Left colon (tissue), 2 donors: ENCODE measurements at places on chromosomes 6 and 20.

- DNase-seq: no peak
Measured at GRCh38 chr6:148342100-148342349, 613 bp upstream of the SASH1 start.

DNA sequence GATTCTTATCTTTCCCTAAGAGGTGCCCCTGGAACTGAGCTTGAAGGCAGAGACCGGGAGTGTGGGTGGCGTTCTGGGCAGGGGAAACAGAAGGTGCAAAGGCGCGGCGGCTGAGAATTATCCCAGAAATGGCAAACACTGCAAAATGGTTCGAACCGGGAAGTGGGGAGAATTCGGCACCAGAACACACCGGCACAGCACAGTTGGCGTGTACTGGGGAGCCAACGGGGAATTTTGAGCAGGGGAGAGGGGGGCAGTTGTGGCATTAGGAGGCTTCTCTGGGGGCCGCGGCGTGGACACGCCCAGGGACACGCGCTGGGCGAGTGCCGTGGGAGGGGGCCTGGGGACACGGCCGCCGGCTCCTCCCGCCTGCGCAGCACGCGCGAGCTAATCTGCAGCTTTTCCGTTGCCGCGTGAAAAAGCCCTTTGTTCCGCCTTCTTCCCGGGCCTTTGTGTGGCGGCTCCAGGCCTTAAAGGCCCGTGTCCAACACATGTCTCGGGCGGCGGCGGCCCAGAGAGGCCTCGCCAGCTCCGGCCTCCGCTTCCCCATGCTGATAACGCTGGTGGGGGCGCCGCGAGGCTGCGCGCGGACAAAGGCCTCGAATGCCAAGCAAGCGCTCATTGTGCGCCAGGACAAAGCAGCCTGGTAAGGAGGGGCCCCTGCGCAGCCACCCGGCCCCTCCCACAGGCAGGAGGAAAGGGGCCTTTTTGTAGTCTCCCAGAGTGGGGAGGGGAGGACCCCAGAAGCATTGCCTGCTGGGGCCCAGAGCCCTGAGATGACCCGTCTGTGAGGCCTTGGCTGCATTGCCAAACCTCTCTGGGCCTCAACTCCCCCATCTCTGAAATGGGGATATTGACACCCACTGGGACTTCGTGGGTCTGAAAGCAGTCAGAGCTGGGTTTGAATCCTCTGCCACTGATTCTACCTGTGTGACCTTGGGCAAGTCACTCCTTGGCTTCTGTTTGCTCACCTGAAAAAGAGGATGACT is 82.8 kb downstream of the CD40 start:
- no peak for DNase-seq

DNA sequence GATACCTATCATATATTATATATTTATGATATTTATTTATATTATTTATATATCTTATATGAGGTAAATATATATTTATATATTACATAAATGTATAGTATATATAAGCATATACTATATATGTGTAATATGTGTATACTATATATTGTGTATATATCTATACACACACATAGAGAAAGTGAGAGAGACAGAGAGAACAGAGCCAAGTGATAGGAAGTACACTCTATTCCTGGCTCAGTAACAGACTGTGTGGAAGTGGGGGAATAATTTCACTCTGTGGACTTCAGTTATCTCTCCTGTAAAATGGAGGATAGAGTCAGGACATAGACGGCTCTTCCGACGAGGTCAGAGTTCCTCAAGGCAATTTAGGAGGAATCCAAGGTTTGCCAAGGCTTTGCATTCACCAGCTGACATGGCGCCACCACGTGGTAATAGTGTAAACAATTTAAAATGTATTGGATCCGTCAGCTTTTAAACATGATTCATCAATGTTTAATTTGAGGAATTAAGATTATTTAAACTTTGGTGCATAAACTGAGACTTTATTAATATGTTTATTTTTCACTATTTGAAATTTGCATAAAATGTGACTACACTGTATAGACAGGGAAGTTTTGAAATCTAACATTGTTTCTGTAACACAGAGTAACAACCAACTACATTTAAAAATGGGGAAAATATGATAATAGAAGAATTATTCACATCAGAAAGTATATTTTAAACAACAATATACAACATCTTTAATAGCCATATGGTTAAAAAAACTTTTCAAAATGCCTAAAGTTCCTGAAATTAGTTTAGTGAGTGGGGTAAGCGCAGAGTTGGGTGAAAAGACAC is 75.4 kb upstream of the TMEM244 start:
- DNase-seq: peak; percentile 56

DNA sequence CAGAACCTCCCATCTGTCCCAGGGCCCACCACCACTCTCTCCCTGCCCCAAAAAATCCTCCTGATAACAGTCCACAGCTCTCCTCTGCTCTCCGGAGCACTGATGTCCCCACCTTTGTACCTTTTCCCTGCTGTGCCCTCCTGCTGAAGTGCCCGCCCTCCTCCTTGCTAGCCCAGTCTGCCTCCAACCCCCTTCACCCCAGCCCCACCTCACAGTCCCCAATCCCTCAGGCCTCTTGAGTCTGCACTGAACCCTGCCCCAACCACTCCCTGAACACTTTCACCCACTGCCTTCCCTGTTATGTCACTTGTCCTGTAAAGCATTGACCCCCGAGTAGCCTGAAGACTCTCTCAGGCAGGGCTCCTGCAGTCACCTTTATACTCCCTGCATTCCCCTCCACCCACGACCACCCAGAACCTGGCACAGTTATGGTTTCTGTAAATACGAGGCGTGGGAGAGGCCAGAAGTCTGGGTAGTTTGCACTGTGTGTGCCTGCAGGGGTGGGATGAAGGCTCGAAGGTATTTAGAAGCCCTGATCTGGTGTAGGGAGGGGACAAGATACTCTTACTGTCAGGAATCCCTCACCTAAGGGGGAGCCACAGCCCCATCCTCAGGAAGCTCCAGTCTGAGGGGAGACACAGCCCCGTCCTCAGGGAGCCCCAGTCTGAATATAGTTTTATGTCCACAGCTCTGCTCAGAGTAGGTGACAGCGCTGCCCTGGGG is 5.4 kb downstream of the GLP1R start:
- peak; percentile 13 for DNase-seq

- no peak for DNase-seq
Measured at GRCh38 chr6:126377594-126378153, 37.8 kb downstream of the CENPW start.

DNA sequence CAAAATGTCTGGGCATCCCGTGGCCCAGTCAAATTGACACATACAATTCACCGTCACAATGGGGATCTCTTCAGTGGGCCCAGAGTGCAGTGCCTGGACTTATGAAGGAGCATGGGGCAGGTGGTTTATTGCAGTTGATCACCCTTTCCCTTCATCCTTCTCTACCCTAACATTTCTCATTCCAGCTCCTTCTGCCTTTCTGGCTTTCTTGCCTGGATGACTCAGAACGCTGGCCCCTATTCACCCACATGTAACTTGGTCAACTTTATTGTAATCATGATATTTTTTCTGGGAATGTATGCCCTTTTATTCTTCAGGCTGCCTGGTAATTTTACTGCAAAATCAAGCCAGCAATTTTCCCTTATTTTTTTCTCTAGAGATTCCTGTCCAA is 179.9 kb upstream of the DTNBP1 start:
- no peak for DNase-seq

DNA sequence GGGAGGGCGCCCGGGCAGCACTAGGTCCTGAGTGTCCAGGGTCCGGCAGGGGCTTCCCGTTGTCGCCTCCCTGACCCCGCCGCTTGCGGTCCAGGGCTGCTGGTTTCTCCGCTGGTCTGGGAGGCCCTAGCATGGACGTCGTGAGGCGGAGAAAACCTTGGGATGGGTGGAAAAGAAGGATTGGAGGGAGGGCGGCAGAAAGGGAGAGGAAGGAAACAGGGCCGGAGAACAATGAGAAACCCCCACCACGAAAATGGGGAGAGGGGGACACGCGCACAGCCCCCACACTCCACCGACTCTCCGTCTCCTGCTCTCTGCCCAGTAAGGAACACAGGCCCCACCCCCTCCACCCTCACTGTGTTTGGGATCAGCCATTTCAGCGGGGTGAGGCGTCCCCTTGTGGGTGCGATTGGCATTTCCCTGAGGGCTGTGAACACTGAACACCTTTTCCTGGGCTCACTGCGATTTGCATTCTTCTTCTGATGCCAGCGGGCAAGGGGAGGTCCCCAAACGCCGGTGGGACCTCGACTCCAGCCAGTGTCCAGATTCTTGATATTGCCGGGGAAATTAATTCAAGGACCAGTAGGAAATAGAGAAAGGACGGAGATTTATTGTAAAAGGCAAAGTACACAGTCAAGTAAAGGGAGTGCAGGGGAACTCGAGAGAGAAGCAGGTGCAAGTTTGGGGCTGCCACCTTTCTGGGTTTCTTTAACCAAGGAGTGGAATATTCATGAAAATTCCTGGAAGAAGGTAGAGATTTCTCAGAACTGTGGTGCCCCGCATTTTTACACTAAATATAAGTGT is 3.3 kb upstream of the RAET1G start:
- DNase-seq: peak; percentile 87

GRCh38 chr20:6699921-6700562 is 67.4 kb upstream of the BMP2 start:
- no peak for DNase-seq

DNA sequence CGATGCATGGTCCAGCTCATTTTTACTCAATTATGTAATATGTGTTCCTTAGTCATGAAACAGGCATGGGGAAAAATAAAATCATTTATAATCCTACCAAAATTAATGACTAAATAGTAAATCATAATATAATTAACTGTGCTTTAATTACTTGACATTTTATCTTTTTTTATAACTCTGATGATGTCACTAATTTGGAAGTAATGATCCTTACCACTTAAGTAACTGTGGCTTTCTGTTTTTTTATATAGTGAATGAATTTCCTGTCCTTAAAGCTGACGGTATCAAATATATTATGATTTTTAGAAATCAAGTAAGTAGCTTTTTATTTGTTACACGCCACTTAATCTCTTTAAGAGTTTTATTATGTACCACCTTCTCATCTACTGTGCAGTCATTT is 32.2 kb downstream of the CSE1L start:
- no peak for DNase-seq
